ENCODE measurements at places on chromosomes 7 and 10. TPM values are rescaled to one million over a fixed set of nuclear protein-coding genes. Genes with fewer than 3 reads are reported as not detected.

CLDN4 gene
- total RNA-seq: not detected

GPR26 gene
- total RNA-seq: not detected

SLC16A12 gene
- total RNA-seq: 0.14 TPM

OR2A42 gene
- not detected for total RNA-seq

PDGFA gene
- 177 TPM for total RNA-seq

ECHDC3 gene
- 7.4 TPM for total RNA-seq

FGFR2 gene
- total RNA-seq: 2.6 TPM
